ENCODE measurements at places on chromosomes 3 and 15. TPM values are rescaled to one million over a fixed set of nuclear protein-coding genes. Genes with fewer than 3 reads are reported as not detected.

Gene SCN11A
- total RNA-seq: 0.14 TPM

Gene MUC13
- not detected for total RNA-seq

Gene AQP9
- 46.9 TPM for total RNA-seq

Gene RASL12
- 20.2 TPM for total RNA-seq

Gene MCTP2
- total RNA-seq: 35.3 TPM

Gene DOCK3
- total RNA-seq: 2.7 TPM

Gene MYZAP
- 30.9 TPM for total RNA-seq

Gene EIF4G1
- total RNA-seq: 295 TPM

Gene CYP19A1
- total RNA-seq: 0.58 TPM

Gene ITGA11
- 7.1 TPM for total RNA-seq

Gene CTXND1
- 1.9 TPM for total RNA-seq

Gene XCR1
- 0.26 TPM for total RNA-seq

DNA sequence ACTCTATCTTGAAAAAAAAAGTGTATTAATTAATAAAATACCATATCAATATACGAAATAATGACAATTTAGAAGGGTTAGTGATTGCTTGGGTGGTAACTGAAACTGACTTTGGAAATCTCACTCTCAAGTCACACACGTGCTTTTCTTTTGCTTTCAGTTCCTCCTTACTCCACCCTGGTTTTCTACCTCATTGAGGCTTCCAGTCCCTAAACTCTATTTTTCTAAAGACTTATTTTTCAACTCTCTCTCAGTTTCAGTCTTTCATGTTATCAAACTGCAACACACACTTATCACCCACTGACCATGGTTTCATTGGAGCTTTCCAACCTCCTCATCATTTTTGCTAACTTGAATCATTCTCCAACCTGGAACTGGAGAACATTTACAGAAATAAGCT lies 23.5 kb downstream of the IL12A start:
- DNase-seq: no peak

- DNase-seq: no peak
Measured at GRCh38 chr15:101272584-101272983, 4.7 kb downstream of the SELENOS start.

- peak; percentile 98 for DNase-seq
Measured at GRCh38 chr3:4986782-4987537, 7.7 kb downstream of the BHLHE40 start.

DNA sequence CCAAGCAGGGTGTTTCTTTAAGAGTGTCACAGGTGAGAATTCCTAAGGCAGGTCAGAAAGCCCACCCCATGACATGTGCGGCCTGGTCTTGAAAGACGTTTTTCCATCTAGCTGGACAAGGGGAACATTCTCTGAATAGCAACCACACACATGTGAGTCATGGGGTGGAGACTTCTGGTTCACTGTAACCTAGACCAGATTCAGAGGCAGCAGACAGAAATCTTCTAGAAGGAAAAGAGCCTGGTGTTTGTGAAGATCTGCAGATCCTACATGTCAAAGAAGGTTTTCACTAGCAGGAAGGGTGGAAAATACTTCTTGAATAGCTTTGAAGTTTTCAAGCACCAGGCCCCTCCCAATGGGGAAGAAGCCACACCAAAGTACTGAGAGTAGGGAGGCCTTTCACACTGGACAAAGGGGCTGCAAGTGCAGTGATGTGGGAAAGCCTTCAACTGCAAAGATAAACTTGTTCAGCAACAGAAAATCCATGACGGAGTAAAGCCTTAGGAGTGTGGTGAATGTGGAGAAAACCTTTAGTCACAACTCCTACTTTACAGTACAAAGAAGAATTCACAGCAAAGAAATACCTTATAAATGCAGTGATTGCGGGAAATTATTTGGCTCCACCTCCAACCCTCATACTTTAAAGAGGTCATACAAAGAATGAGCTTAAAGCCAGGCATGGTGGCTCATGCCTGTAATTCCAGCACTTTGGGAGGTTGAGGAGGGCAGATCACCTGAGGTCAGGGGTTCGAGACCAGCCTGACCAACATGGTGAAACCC lies 17.6 kb downstream of the ADAM10 start:
- DNase-seq: no peak

- DNase-seq: no peak
Measured at GRCh38 chr3:16467393-16467792, 46.1 kb downstream of the RFTN1 start.

DNA sequence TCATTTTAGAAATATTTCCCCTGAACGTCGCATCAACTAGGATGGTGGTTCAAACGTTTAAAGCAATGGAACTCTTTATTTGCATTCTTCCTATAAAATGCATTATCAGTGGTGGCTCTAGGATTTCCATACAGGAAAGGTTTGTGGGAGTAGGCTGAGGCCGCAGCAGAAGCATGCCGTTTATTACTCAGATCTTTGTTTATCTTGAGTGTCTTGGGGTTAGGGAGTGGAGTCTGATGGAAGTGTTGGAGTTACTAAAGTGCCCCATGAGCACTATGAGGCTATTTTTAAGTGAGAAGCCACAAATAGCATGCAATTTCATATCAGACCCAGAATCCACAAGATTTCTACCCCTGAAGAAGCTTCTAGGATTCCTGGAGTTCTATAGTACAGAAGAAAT lies 26.2 kb downstream of the ATOSA start:
- DNase-seq: no peak

GRCh38 chr3:167091226-167091625 lies 288.9 kb downstream of the ZBBX start:
- DNase-seq: no peak

DNA sequence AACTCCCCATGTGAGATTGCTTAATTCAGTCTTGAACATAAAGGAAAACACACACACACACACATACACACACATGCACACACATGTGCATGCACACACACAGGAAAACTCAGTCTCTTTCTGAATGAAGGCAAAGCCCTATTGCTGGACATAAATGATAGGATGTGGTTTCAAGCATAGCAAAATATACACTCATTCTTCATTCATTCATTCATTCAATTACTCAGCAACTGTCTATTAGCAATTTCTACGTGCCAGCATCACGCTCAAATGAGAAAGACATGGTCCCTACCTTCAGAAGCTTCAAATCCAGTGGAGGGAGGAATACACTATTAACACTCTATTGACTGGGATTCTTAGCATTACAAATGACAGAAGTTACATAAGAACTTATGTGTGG lies 41.8 kb upstream of the UBE2E2 start:
- no peak for DNase-seq

- peak; percentile 73 for DNase-seq
Measured at GRCh38 chr3:185823078-185824044, 1.5 kb downstream of the IGF2BP2 start.

- no peak for DNase-seq
Measured at GRCh38 chr3:17075907-17076306, 191.2 kb downstream of the PLCL2 start.

DNA sequence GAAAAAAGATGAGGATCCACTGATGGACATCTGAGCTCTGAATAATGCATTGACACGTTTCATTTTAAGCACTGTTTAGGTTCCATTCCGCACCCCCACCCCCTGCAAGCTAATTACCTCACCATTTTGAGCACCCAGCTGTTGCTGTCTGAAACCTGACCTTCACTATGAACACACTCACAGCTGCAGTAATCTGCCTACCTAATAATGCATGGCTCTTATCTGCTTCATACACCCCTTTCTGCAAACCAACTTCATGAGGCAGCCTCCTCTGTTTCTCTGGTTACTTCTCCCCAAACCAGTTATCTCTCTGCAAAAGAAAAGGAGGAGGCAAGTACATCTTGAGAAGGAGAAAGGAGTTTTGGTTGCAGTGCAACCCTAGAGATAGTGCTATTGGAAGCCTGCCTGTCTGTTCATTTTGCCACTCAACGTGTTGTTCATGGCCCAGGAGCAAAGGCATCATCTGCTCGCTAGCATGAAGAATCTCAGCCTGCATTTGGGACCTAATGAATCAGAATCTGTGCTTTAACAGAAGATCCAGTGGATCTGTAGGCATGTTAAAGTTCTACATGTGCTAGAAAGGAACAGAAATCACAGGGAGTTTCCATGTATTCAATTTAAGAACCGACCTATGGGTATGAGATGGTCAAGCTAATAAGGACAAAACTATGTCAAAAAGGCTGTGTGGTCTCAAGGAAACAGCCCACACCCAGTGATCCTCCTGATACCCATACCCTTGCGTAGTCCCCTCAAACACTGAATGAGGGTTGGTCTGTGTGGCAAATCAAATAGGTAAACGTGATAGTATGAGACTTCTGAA lies 87.2 kb downstream of the MB21D2 start:
- no peak for DNase-seq

- DNase-seq: no peak
Measured at GRCh38 chr15:44813231-44813630, 76.9 kb downstream of the TRIM69 start.

DNA sequence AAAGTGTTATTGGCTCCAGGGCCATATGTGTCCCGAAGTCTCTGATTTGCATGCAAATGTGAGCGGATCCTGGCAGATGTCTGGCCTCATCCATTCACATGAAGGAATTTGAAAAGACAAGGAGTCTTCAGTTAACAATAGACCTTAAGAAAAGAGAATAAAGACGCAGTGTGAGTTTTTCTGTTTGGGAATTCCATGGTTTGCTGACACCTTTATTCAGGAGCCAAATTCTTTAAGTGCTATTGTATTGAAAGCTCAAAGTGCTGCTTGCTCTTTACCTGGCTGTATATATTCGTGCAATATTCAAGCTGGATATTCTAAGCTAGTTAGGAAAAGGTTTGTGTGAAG lies 2.2 kb downstream of the LRRN1 start:
- DNase-seq: no peak

DNA sequence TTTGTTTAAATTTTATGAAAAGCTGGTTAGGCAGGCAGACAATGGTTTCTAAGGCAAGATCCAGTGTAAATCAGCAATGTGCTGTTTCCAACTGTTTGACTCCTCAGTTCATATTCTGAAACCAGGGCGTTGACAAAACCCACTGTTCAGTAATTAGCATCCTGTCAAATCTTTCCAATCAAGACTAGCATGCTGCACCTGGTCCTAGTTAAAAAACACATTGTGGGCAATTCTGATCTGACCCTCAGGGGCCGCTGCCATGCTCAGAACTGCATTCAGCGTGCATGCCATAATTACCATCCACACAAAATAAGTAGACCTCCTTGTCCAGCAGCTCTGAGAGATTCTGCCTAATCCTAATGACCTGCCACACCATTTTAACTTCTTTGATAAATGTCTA lies 20.9 kb upstream of the RBP1 start:
- DNase-seq: no peak

DNA sequence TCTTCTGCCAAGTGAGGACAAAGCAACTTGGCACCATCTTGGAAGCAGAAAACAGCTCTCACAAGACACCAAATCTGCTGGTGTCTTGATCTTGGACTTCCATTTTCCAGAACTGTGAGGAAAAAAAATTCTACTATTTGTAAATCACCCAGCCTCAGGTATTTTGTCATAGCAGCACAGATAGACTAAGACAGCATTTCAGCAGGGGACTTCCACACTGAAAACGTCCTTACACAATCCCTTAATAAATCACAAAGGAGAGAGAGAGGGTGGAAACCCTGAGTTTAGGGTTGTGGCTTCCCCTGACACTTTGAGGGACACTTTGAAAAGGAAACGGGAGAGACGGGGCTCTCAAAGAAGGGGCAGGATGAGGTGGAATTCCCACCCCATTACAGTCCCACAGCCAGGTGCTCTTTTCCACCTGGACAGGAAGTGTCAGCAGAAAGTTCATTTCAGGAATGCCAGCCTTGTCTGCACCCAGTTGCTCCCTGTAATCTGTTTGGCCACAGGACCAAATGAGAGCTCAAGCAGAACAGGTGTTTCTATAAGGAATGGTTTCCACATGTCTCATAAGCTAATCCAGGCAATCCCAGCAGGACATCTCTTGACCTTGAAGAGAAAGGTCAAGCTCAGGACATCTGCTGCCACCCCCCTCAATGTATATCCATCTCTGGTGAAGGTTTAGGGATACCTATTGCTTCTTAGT lies 51.3 kb downstream of the MYLK start:
- DNase-seq: no peak

GRCh38 chr15:68271854-68272471 lies 5.6 kb upstream of the FEM1B start:
- DNase-seq: no peak

DNA sequence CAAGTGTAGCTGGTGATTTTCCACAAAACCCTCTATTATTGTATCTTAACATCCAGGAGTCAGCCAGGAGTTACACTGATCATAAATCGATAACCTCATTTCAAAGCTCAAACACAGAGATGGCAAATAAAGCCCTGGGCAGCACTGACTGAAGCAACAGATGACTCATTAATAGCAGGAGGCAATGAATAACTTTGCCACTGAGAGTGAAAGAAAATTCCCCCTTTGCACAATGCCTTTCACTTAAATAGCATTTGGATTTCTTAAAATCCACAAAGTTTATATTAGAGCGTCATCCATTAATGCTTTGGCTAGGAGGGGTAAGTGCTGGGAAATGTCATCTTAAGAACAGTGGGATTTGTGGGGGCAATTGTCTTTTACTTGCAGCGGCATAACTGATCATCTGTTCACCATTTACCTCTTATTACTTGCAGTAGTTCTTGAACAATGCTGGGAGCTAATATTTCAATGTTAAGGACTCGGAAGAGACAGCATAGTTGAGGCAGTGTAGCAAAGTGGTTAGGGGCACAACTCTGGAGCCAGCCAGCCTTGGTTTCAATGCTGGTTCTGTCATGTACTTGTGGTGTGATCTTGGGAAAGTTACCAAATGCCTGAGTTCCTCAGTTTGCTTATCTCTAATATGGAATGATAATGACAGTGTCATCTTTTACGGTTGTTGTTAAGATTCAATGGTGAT lies 630.4 kb upstream of the TBL1XR1 start:
- DNase-seq: no peak

DNA sequence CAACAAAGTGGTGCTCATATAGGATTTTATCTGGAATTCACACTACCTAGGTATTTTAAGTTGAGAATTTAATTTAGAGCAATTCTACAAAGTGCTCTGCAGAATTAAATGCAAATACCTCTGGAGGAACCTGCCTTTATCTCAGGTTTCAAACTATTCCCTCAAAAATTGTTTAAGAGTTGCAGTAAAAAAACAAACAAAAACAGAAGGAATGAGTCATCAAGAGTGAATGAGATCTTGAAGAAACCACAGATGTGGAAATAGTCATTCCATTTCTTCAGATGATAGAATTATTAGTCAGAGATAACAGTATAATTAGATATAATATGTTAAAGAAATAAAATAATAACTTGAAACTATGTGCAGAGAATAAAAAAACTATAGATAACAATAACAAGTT lies 80.8 kb upstream of the SCN5A start:
- DNase-seq: no peak

- no peak for DNase-seq
Measured at GRCh38 chr3:57680046-57680445, 12.8 kb downstream of the DENND6A start.

- no peak for DNase-seq
Measured at GRCh38 chr15:55195996-55196395, 745 bp downstream of the RSL24D1 start.

- DNase-seq: no peak
Measured at GRCh38 chr3:114405202-114405990, 111.6 kb downstream of the TIGIT start.

DNA sequence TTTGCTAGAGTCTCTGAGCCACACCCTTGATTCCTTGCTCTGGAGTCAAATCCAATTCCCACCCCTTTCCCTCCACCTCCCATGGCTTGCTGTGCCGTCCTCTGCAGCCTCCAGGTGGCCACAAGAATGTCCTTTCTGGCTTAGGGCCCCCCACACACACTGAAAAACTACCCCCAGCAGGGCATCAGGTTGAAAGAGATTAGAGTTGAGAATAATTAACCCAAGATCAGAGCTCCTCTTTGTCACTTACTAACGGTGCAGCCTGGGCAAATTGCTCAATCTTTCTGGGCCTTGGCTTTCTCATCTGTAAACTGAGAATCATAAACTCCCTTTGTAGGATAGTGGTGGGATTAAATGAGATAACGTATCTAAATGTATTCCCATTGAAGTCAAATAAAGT lies 78.5 kb downstream of the MRPL46 start:
- no peak for DNase-seq
